ENCODE measurements at places on chromosomes 11 and 22.

DNA sequence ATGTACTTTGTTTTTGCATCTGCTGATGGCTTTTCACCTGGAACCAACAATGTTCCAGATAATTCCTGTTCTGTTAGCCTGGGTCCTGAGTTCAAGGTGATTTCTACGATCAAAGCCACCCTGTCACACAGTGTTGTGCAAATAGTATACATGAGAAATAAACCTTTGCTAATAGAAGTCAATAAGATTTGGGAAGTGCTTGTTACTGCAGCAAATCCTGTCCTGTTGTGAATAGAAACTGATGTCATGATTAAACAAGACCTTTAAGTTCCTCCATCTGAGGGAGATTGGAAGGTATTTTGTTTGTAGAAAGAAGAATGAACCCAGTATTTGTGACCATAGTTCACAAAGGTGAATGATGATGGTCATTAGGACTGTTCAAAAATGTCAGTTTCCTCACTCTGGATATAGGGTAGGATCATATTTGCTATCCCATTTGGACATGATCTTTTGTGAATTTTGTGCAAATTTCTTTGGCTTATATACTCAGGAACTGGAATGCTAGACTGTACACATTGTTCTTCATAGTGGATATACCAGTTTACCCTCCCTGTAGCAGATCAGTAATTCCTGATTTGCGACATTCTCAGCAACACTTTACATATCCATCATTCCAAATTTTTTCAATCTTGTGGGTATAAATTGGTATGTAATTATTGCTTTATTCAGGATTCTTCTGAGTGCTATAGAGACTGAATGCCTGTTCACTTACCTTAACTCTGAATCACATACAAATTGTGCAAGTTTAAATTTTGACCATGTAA, 428.5 kb downstream of the METTL15 start:
- no peak for DNase-seq

- no peak for DNase-seq
These were observed 84.0 kb upstream of the SHANK2 start for GRCh38 chr11:71336176-71336995.

DNA sequence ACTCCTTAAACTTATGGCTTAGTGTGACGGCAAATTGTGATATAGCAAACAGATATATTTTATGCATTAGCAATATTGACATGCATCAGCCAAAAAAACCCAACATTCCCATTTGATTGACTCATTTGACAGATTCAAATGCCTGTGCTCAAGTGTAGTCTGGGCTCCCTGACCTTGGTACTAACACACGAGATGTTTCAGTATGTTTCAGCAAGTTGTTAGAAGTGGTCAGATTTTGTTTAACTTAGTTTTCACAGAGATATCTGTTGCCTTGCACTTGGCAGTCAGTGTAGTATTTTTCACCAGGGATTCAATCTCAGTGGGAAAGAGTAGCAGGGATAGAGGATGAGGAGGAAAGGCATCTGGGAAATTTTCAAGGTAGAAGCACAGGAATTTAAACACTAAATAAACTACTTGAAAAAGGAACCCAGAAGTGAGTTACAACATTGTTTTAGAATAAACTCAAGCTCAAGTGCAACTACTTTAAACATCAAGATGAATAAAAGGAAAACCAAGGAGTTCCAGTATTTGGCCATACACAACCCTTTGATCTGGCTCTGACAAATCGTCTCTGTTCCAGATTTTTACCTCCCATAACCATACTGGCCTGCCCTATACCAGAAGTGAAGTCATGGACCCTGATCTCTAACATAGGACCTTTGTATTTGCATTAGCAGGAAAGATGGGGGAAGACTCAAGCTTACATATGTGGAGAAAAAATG, 56.5 kb upstream of the BLID start:
- no peak for DNase-seq

- DNase-seq = no peak
These were observed 6.2 kb downstream of the ZDHHC8 start for GRCh38 chr22:20137671-20138416.

DNA sequence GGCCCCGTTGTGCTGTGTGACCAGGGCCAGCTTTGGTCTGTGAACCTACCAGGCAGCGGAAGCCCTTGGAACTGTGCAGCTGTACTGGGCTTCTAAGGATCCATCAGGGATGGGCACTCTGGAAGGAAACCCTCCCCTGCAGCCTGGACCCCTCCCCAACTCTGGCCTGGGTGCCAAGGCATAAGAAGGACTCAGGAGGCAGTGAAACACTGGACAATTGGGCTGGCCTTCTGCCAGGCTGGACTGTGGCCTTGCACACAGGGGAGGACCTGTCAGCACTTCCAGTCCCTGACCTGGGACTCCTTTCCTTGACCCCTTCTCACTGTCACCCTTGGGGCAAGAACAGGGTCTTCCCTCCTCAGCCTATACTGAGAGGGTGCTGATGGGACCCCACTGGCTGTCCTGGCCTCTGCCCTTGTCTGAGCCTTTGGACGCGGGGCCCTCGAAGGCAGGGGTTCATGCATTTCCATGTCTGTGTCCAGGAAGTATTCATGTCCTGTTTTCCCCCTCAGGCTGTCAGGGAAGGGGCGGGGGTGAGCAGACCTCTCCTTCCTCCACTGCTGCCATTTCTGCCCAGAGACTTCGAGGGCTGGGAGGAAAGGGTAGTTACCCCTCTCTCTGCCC, 39.6 kb downstream of the PDE2A start:
- DNase-seq = no peak

DNA sequence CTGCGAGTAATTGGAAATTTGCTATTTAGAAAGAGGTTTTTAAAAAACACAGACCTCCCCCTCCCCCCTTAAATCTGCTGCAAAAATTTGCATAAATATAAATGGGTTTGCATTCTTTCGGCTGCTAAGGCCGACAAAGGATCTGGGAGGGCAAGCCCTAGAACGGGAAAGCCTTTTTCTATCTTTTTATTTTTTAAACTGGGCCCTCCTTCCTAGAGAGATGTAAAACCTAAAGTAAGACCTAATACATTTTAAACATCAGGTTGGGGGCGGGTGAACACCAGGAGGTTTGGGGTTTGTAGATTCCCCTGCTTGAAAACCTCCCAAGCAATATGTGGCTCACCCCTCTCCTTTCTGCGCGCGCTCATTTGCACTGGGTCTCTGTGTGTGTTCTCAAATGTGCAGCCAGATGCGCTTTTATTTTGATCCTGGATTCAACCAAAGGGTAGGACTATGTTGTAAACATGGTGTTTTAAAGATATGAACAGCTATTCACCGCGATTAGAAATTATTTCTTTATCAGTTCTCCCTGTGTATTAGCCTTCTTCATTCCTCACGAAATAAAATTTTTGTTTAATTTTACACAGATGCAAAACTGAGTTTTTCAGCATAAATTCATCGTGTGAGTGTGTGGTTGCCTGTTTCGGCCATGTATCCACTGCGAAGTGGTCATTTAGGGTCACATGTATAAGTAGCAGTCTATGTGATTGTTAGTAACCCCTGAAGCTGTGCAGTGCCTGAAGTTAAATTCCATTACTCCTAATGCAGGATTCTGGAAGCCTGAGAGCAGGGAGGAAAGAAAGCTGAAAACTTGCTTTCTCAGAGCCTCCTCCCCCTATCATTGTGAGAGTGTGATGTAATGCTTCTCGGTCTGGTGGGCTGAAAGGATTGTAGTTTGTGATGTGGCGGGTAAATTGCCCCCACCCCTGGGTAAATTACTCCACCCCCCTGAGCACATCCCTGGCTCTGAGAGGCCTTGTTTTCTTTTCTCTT, 988 bp downstream of the TNRC6B start:
- DNase-seq = peak; percentile 41

- no peak for DNase-seq
These were observed 6.5 kb downstream of the OR52M1 start for GRCh38 chr11:4551346-4551979.

DNA sequence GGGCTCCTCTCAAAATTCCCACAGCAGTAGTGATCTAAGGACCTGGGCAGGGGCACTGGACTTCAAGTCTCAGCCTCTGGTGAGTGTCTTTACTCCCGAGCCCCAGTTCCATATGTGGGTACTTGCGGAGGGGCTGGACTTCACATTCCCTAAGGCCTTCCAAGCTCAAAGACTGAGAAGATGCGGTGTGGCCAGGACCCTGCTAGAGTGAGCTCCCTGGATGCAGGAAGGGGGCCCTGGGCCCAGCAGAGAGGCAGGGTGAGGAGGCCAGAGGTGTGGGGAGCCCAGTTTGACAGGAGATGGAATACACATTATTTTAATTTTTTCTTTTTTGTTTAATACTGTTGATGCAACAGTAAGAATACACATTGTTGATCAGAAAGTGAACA, 83.7 kb downstream of the IGLL1 start:
- no peak for DNase-seq

DNA sequence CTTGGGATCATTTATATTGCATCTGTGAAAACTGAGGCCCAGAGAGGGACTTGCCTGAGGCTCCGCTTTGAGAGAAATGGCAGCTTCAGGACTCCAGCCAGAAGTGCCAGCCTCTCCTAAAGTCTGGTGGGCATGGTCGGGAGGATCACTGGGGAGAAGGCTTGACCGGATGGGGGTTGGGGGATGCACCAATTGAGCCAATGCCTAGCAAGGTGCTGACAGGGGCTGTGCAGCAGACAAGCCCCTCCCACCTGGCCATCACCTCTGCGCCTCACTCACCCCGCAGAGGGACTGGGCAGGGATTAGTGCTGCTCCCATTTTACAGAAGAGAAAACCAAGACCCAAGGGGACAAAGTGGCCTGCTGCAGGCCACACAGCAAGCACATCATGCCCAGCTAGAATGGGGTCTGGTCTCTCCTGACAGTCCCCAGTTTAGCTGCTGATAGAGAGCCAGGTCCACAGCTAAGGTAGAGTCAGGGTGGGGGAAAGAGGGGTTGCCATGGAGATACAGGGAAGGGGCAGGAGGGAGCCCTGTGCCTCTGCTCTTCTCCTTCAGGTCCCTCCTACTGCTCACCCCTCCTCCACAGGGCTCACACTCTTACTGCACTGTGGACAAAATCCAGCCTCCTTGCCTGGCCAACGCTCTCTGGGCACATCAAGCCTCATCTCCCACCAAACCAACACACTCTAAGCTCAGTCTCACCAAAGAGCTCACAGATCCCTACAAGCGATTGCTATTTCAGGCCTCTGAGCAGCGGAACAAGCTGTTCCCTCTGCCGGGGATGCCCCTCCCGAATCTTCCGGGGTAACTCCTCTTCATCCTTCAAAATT, 29.5 kb downstream of the TEF start:
- DNase-seq = no peak

DNA sequence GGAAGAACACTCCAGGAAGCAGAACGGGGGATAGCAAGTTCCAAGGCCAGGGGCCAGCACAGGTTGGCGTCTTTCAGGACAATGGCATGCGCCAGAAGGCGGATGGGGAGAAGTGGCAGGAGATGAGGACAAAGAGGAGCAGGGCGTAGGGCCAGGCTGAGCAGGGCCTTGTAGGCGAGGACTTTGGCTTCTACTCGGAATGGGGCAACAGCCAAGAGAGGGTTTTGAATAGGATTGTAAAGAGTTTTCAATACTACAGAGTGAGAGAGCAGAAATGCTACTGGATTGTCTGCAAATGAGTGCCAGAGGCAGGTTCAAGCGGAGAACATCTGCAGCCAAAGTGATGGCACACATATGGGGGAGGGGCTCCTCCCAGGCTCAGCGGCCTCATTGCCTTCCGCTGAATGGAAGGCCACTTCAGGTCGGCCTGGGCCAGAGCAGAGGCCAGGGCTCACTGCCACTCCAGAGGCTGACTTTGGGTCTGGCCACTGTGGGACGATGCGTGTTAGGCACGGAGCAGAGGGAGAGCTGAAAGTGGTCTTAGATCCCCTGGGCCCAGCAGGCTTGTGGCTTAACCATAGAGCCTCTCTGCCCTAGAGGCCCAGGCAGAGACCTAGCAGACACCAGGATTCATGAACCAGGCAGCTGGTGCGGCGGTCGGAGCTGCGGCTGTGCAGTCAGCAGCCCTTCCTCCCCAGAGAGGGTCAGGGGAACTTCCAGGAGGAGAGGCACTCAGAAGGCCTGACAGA, 118.2 kb downstream of the DSCAML1 start:
- no peak for DNase-seq

DNA sequence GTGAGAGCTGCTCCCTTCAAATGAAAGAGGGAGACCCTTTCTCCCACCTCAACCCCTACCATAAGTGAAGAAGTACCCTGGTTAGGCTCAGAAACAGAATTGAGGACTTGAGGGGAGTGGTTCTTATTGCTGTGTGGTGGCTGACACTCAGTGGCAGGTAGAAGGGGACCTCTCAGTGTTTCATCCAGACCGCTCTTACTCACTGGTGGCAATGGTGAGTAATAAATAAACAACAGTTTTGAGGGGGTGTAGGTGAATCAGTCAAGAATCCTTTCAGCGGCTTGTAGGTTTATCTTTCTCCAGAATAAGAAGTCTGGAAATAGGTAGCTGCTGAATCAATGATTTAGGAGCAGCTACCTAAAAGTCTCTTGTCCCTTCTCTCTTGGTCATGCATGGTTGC, 403.4 kb upstream of the B3GAT1 start:
- no peak for DNase-seq

DNA sequence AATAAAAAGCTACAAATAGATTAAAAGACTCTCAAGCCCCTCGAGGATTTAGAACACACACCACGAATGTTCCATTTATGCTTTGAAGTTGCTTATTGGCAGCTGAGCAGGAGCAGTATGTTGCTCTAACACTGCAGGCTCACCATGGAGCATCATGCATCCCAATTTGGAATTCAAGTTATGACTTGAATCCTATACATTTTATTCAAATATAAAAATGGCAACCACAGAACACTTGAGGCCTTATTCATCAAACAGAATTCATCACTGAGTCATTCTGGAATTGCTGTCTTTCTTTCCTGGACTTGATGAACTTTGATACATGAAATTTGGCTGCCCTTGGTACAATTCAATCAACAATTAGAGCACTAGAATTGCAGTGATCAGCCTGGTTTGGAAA, 24.5 kb upstream of the BLID start:
- no peak for DNase-seq

- peak; percentile 47 for DNase-seq
These were observed 8.6 kb downstream of the DNHD1 start for GRCh38 chr11:6505577-6506240.

DNA sequence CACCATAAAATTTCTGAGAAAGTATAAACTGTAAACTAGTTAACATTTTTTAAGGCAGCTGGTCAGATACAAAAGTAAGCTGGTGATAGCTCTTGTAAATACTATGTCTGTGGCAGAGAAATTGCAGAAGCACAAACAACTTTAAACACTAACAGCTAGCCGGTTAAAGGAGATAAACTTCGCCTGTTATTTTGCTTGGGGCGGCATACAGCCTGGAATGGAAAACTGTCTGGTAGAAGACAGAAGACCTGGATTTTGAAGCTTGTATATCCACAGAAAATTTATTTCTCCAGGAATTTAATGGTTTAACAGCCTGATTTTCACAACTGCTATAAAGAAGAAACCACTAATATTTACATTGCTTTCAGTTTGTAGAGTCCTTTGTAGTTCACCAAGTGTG, 65.3 kb upstream of the FIBIN start:
- DNase-seq = no peak

- no peak for DNase-seq
These were observed 208.8 kb downstream of the DCDC1 start for GRCh38 chr11:31160504-31161422.

DNA sequence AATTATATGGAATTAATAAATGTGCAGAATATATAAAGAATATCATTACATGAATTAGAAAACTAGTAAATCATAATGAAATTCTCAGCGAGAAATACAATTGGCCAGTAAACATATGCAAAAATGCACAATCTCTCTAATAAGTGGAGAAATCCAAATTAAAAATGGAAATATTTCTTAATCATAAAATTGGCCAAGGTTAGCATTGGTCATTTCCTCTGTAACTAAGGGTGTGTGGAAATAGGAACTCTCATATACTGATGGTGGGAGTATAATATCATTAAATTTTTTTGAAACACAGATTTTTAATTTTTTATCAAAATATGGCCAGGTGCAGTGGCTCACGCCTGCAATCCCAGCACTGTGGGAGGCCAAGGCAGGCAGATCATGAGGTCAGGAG, 7.6 kb upstream of the ZNF74 start:
- no peak for DNase-seq
